ENCODE measurements at places on chromosomes 13 and 19.

GRCh38 chr13:49584771-49585182 lies 581 bp downstream of the RCBTB1 start:
- peak; percentile 15 for DNase-seq

DNA sequence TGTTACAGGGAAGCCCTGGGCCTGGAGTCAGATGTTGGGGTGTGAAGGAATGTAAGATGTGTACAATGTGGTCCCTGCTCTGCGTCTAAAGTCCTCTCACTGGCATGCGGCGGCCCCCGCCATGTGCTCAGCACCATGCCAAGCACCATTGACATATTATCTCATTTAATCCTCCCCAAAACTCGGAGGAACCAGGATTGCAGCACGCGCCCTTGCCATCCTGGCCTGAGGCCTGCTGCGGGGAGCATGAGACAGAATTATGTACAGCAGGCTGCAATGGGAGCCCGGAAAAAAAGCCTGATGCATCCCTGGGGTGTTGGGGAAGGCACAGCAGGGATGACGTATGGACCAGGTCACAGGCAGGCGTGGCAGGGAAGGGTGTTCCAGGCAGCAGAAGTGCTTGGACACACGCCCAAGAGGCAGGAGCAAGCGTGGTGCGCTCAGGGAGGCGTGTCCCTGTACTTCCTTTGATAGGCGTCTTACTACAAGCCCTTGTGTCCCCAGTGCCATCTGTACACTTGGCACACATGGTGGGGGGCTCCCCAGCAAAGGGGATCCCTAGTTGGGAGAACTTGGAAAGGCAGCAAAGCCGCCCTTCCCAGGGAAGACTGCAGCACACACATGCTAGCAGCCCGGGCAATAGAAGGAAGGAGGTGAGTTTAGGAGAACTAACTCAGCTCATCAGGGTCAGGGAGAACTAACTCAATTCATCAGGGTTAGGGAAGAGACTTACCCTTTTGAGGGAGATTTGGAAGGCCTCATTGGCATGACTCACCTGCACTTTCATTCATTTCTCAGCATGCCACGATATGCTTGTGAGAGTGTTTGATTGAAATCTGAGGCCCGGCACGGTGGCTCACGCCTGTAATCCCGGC lies 3.4 kb downstream of the EVI5L start:
- no peak for DNase-seq

DNA sequence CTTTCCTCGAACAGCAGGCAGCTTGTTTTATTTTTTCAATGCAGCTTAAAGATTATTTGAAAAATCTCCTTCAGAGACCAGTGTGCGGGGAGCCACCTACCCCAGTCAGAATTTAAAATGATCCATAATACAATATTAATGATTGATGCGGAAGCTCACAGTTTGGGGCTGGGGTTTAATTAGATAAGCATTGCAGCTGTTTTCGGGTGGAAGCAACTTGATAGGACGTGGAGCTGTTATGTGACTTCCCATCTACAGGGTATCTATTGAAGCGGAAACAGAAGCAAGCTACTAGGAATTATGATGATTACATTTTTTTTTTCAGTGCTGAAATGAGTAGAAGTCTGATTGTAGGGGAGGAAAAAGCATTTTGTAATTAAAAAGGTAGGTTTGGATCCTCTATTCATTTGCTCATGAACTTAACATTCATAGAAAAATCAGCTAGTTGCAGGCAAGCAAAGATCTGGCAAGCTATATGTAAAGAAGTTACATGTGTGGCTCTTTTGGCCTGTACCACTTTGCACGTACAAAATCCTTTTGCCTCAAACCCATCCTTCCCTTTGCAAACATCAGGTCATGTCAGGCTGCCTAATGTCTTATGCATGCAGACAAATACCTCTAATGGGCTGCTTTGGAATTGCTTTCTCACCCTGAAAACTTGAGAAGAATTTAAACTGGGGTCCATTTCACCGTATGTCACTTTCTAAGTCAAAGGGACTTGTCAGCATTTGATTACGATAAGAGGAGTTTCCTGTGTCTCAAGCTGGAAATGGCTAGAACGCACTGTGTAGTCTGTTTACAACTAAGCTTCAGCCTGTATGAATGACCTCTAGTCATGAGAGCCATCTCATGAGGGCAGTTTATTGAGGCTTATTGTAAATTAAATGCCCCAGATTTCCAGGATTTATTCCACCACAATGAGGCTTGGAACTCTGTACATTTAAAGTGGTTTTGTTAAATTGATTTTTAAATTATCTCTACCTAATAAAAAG lies 267.1 kb upstream of the TMTC4 start:
- no peak for DNase-seq

DNA sequence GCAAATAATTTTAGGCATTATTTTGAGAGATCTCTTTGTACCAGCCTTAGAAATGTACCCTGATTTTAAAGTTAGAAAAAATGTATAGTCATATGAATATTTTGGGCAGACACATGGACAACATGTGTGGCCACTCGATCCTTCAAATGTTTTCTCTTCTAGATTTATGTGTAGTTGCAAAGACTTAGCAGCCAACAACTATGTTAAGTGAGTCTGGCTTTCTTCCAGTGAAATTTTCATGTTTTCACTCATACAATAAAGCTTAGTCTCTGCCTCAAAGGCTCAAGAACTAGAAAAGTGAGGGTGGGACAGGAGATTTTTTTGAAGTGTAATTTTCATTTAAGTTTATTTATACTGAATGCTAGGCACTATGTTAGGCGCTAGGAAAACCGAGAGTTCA lies 207.7 kb upstream of the DACH1 start:
- no peak for DNase-seq

- DNase-seq = peak; percentile 85
Measured at GRCh38 chr19:5961969-5962945, 15.7 kb downstream of the RANBP3 start.

All from CD4-positive, alpha-beta T cell treated with Interleukin-21 for 1 hour (primary cell).